HepG2 (cell line): ENCODE measurements at places on chromosomes 5 and 9.

DNA sequence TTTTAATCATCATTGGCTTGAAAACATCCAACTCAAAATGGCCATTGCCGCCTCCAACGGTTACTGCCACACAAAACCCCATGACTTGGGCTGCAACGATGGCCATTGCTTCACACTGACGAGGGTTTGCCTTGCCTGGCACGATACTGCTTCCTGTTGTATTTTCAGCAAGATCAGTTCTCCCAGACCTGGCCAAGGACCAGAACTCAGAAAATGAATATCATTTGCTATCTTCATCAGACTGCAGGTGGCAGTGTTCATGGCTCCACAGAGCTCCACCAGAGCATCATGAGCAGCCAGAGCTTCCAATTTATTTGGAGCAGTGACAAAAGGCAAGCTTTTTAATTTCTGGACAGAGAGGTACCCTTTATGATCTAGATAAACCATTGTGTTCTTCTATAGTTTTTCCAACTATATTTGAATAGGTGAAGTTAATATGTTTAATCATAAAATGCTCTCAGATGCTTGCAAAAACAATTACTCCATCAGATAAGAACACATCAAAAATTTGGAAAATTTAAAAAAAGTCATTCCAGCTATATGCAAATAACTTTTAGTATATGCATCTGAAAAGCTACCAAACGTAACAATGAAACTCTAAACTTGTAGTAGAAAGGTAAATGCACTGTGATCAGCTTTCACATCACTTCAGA, 10.4 kb downstream of the AMACR start:
- DNase-seq: peak; percentile 52

DNA sequence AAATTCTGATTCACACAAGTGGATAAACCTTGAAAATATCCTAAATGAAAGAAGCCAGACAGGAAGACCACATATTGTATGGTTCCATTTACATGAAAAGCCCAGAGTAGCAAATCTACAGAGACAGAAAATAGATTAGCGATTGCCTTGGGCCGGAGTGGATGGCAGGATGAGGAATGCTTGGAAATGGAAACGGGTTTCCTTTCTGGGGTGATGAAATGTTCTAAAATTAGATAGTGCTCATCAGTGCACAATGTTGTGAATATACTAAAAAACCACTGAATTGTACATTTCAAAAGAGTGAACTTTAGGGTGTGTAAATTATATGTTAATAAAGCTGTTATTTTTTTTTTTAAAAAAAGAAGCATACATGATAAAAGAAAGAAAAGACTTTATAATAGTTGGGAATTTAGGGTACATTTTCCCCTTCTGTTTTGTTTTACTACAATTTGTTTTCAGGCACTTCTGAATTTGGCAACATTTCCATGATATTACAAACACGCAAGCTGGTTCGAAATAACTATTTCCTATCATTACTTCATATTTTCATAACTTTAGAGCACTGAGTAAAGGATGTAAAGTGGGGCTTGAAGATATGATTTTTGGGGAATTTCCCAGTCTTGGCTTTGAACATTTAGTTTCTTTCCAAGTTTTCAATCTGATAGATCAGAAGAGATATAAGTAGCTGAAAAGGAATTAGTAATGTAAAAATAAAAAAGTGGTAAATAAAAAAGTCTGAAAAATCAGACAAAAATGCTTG, 23.9 kb downstream of the SLC35A4 start:
- DNase-seq: no peak

DNA sequence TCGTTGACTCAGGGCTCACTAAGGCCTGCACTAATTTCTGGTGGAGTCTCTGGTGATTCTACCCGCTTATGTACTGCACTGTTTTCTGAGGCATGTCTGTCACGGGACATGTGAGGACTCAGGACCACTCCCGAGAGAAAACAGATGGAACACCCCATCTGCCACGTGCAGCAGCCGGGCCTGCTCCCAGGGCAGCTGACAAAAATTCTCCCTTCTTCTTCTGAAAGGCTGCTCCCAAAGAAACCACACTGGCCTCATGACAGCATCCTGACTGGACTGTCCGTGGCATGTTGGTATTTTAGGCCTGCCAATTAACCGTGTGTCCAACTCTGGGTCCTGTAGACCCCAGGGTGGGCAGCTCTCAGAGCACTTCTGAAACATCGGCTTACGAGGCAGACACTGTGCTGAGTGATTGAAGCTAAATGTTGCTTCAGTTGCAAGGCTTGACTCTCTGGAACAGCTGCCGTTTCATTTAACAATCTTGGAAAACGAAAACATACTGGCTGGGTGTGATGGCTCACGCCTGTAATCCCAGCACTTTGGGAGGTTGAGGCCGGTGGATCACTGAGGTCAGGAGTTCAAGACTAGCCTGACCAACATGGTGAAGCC, 39.0 kb downstream of the FAM240B start:
- DNase-seq: no peak

GRCh38 chr9:79257228-79257781, 314.5 kb upstream of the TLE4 start:
- DNase-seq: no peak
